ENCODE measurements at places on chromosomes 7 and 10. TPM values are rescaled to one million over a fixed set of nuclear protein-coding genes. Genes with fewer than 3 reads are reported as not detected.

FFAR4 gene
- not detected for total RNA-seq

IKZF1 gene
- 131 TPM for total RNA-seq

FAM221A gene
- total RNA-seq: 7.3 TPM

OGDHL gene
- total RNA-seq: 0.51 TPM

CPA2 gene
- 1.9 TPM for total RNA-seq

COL13A1 gene
- not detected for total RNA-seq

DNA sequence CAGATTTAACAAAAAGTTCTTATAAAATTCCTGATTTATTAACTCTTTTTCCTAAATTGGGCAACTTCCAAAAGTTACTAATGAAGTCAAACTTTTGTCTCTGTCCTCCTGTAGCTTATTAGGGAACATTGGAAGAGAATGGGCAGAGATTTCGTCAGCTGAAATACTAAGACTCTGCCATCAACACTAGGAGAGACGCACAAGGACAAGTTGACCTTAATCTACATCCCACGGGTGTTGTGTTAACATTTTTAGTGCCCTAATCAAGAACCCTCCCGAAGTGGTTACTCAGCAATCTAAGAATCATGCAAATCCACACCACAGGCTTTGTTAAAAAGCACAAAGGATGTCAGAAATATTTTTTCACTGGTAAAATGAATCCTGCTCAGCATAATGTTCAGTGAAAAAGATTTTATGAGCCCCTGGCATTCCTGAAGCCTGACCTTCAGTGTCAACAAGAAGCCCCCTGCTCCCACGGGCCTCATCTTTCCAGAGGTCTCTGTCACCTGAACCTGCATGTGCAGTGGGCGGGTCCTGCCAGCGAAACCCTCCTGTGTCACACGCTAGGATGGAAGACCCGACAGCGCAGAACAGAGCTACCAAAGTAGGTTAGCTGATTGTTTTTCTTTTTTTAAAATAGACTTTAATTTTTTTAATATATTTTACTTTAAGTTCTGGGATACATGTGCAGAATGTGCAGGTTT, 70.6 kb upstream of the AKR1E2 start:
- no peak for DNase-seq

- no peak for DNase-seq
Measured at GRCh38 chr7:925601-926000, 28.9 kb downstream of the ADAP1 start.

- no peak for DNase-seq
Measured at GRCh38 chr7:42614636-42615035, 297.2 kb downstream of the C7orf25 start.

DNA sequence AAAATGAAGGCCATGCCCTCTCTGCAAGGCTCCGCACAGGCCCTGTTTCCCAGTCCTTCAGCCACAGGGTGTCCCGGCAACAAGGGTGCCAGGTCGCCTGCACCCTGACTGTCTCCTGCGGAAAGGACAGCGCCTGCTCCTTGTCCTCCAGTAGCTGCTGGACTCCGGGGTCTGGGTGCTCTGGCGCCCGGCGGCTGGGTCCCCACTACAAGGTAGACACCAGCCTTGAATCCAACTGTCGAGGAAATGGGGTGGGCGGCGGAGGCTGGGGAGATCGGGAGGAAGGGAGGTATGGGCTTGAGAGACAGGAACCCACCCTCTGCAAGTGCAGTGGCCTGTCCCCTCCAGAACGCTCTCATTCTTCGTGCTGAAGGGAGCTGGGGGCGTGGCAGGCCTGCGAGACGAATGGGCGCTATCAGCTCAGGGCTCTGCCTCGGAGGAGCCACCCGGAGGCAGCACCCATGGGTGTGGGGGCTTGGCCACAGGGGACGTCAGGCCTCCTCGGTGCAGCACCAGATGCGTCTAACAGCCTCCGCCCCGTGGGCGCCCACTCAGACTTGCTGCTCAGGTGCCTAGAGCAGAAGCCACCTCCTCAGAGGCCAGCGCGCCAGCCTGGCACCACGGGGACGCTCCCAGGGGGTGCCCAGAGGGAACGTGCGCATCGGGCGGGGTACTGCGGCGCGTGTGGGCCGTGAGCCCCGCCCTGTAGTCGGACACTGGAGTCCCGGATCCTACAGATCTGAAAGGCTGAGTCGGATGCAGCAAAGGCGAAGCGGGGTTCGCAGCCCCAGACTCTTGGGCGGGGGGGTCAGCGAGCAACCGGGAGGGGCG, 15.6 kb downstream of the ADAM8 start:
- no peak for DNase-seq

- DNase-seq: no peak
Measured at GRCh38 chr10:31932838-31933237, 4.2 kb upstream of the ARHGAP12 start.

DNA sequence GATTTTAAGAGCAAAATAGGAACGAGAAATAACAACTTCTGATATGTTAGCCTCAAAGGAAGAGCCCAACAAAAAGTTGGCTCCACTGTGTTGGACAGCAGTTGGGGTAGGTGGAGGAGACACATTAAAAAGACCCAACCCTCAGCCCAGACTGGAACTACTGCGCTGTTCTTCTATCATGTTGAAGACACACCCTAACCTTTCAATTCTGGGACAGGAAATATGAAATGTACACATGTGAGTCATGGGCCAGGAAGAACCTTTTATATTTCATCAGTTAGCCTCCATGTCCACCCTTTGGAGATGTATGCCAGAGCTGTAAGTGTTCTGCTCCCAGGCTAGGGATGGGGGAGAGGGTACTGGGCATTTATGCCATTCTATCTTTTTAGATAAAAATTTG, 22.1 kb downstream of the CLDN12 start:
- DNase-seq: no peak

- DNase-seq: no peak
Measured at GRCh38 chr10:119908166-119908565, 15.6 kb downstream of the SEC23IP start.

- DNase-seq: no peak
Measured at GRCh38 chr10:44066527-44067255, 318.2 kb downstream of the CXCL12 start.

DNA sequence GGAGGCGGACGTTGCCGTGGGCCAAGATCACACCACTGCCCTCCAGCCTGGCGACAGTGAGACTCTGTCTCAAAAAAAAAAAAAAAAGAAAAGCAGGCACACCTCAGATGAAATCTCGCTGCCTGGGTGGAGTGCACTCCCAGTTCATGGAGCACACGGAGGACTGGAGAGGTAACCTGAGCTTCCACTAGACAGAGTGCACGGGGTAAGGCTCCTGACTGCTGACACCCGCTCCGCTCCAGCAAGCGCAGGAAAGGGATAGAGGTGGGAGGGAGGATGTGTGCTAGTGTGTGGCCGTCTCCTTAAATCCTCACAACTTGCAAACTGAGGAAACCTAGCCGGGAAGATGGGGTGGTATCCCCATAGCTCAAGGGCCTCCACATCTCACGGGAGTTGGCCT, 50.8 kb downstream of the FAM53B start:
- DNase-seq: no peak

DNA sequence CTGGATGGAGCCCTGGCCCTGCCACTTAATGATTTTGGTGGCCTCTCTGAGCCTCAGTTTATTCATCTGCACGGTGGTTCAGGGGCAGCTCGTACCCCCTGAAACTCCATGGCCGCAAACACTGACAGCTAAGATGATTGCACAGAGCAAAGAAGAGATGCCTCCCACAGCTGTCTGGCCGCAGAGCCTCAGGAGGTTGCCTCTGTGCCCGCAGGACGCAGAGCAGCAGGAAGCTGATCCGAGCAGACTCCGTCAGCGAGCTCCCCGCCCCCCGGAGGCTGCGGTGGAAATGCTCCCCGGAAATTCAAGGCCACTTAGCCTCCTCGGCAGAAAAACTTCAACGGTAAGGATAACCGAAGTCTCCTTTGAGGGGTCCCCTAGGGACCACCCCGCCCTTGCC, 30.2 kb upstream of the C10orf53 start:
- no peak for DNase-seq

DNA sequence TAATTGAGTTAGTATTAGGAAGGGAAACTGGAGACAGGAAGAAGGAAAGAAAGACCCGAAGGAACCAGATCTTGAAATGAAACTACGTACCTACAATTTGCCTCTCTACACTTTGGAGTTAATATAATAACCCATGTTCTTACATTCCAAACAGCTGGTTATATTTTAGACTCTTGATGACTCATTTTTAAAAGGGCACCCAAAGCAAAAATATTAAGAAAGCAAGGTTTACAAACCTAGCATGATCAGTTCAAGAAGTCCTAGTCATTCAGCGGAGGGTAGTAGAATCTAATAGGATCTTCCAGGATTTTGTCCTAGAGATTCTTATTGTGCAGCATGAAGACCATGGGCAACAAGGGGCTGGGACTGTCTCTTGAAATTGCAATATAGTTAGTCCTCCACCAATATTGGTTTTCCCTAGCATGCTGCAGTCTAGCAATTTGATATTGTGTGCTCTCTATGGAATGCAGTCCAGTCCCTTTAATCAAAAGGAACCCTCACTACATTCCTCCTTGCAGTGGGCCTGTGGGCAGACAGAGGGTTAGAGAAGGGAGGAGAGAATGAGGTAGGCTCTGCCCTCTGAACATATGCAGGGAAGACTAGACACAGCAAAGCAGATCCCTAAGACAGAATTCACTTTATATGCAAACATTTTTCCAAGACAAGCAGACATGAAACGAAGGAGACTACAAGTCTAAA, 230.3 kb downstream of the INHBA start:
- DNase-seq: no peak

DNA sequence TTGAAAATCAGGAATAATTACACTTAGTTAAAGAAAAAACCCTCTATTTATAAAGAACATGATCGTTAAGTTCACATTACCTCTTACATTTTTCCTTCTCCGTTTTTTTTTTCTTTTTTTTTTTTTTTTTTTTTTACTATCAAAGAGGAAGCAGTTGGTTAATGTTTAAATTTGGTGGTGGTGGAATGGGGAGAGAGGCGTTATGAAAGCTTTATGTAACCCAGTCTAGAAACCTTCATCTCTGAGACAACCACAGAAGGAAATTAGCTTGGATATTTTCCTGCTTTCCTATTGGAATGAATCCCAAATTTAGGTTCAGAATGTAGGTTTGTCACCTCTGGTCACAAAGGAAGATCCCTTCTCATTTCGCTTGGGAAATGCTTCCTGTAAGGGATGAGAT, 31.5 kb upstream of the LHFPL3 start:
- DNase-seq: no peak

- DNase-seq: no peak
Measured at GRCh38 chr10:78450807-78451485, 417.3 kb downstream of the RPS24 start.

DNA sequence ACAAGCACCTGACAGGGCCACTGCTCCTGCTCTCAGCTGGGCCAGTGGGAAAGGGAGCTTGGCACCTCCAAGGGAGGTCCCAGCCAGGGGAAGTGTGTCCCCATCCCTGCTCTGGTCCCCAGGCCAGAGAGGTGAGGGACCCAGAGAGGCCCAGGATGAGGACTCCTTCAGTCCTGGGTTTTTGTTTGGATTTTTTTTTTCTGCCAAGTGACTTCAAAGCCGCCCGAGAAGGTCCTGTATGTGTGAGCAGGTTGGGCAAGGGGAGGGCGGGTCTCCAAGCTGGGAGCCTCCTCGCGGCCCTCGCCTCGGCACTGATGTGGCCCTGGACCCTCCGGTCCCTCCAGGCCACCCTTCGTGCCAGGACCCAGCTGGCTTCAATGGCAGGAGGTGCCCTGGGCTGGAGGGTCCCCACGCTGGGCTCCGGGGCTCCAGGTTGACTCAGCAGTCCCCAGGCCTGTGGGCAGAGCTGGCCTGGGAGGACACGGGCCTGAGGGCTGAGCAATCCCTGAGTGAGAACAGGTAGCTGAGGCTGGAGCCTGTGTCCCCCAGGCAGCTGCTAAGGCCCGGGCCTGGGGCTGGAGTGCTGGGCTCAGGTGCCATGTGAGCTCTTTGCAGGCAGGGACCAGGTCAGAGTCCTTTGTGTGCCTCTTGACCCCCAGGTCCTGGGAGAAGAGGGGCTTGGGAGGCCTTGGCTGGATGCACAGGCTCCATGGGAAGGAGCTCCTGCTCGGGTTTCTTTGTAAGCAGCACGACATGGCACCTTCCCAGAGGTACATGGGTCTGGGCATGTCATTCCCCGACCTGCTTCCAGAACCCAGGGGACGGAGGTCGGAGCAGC, 140.6 kb downstream of the FAM53B start:
- DNase-seq: no peak

DNA sequence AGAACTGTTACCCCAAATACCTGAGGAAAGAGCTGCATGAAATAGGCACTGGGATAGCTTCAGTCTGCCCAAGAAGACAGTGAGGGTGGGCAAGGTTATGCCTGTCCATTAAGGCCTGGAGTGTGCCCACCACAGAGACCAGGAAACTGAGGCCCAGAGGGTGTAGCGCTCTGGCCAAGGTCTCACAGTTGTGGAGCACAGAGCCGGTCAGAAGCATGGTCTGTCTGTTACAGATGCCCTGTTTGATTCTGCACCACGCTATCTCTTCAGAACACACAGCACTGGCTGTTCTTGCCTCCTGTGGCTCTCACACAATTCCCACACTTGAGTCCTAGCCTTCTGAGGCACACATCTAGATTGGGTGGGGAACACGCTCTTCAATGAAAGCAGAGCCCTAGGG, 261.4 kb downstream of the GRID1 start:
- DNase-seq: no peak

- DNase-seq: no peak
Measured at GRCh38 chr7:129907122-129907736, 45.5 kb downstream of the UBE2H start.

- no peak for DNase-seq
Measured at GRCh38 chr10:98391578-98391991, 23.4 kb downstream of the PYROXD2 start.

- no peak for DNase-seq
Measured at GRCh38 chr7:130492523-130493274, 814 bp downstream of the MEST start.

- DNase-seq: no peak
Measured at GRCh38 chr10:114242235-114242634, 3.2 kb downstream of the VWA2 start.

DNA sequence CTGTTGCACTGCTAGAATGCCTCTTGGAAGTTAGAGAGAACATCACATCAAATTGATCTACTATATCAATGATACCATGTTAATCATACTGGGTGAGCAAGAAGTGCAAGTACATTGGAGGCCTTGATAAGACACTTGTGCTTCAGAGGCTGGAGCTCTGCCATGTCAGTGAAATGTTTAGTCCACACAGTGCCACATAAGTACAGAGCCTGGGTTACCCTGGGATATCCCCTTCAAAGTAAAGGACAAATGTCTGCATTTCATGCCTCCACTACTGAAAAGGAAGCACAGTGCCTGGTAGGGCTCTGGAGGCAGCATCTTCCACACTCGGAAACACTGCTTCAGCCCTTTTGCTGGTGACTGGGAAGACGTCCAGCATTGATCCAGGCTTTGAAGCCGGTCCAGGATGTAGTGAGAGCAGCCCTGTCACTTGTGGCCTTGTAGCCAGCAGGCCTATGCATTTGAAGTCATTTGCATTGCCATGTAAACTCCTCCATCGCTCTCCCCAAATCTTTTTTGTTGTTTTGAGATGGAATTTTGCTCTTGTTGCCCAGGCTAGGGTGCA, 15.7 kb upstream of the STN1 start:
- no peak for DNase-seq

Data from GM12878 (cell line).